ENCODE measurements at places on chromosomes 1 and 21.

GRCh38 chr1:205301205-205301821 lies 20.2 kb downstream of the NUAK2 start:
- no peak for DNase-seq

- no peak for DNase-seq
Measured at GRCh38 chr1:248196965-248197364, at the start of gene OR2M3. OR2M3 (plus strand) TSS chr1:248197265; CDS start chr1:248203068, 5,803 bp downstream.

- DNase-seq: no peak
Measured at GRCh38 chr1:209411491-209411929, 172.0 kb upstream of the CAMK1G start.

DNA sequence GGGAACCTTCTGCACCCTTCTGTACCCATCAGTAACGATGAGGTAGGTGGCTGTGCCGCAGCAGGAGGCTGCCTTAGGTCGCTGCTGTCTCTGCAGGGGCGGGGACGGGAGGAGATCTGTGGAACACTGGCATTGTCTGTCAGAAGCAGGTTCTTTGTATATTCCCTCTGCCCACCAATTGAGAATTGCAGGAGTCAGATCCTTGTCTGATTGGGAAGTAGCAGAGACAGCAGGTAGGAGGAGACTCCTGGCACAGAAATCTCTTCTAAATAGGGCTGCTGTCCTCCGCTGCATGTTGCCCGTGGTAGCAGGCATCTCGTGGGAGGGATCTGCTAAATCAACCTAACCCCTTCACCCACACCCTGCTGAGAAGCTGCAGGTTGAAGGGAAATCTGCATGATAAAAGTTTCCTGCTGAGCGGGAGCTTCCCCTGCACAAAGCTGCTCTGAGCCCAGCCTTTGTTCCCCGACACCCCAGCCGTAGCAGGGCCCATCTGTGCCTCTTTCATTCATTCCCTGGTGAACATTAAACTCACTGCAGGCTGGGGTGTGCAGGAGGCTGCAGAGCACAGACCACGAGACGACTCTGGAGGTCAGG lies 15.9 kb downstream of the SARS1 start:
- no peak for DNase-seq

- no peak for DNase-seq
Measured at GRCh38 chr1:218456444-218456843, 111.3 kb downstream of the TGFB2 start.

- peak; percentile 86 for DNase-seq
Measured at GRCh38 chr1:62783736-62784508, at the start of gene ATG4C. ATG4C (plus strand) TSS chr1:62784132; CDS start chr1:62803787, 19,655 bp downstream.

GRCh38 chr21:38842079-38842478 lies 36.4 kb downstream of the ETS2 start:
- no peak for DNase-seq

- DNase-seq: no peak
Measured at GRCh38 chr21:34043333-34043732, 30.0 kb upstream of the MRPS6 start.

GRCh38 chr1:184965944-184966860 lies 8.1 kb downstream of the NIBAN1 start:
- DNase-seq: no peak

DNA sequence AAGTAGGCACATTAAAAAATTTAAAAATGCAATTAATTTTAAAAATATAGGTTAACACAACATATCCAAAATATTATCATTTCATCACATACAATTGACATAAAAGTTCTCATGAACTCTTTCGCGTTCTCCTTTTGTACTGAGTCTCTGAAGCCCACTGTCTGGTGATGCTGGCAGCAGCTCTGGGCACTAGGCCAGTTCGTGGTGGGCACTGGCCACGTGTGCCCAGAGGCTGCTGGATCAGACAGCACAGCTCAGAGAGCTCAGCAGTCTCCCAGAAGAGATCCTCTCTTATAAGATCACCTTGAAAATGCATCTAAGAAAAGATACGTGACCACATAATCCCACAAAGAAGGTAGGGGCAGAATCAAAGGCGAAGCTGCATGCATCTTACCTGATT lies 9.9 kb downstream of the CEP104 start:
- DNase-seq: no peak

DNA sequence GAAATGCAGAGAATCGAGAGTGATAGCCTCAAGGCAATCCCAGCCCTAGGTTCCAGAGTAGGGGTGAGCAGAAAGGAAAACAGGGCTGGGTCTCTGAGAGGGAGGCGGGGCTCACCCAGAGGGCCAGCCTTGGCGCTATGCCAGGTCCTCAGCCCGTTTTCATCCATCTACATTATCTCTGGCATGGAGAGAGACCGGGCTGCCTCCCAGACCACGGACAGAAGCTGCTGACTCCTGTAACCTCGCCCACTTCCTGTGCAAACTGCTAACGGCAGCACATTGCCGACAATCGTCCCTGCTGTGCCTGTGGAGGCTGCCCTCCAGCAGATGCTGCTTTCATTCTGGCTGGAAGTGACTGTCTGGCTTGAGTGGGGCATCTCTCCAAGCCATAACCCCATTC lies 569.1 kb downstream of the NPHP4 start:
- peak; percentile 3 for DNase-seq
